ENCODE measurements at places on chromosomes 2 and 18. TPM values are rescaled to one million over a fixed set of nuclear protein-coding genes. Genes with fewer than 3 reads are reported as not detected.

The FRZB gene
- total RNA-seq: 0.20 TPM

DNA sequence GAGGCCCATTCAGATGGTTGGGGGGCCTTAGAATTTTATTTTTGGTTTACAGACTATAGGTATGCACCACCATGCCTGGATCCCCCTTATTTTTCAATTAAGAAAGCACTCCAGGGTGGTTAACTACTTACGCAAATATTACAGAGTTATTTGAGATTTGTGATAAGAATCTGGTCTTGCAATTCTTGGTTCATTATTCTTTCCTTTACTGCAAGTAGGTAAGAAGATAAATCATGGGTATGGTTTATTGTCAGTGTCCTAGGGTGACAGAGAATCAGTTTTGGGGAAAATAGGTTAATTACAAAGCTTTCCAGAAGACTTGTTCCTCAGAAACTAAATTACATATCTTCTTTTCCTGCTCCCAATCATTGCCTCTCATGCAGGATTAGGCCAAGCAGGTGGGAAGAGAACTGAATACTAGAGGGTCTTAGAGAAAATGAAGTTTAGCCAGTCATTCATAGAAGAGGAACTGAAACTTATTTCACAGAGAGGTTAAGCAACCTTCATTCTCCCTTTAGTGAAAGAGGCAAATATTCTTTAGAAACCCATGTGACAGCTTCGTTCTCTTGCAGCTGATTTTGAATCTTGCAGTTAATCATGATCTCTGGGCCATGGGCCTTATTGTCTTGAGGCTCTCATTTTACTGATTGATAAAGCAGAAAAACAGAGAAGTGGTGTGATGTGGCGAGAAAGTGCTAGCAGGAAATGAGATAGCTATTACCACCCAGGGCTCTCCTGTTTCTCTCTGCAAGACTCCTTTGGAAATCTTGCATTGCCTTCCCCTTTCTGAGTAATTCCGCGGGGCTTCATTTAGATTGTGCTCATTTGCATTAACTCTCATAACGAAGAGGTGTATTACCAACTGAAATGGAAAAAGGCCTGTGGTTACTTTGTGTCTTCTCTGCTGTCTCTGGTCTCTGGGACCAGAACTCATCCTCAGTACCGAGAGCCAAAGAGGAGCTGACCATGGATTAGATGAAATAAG is 44.8 kb upstream of the ARHGAP25 start:
- no peak for DNase-seq

The ANKAR gene
- total RNA-seq: 5.1 TPM

DNA sequence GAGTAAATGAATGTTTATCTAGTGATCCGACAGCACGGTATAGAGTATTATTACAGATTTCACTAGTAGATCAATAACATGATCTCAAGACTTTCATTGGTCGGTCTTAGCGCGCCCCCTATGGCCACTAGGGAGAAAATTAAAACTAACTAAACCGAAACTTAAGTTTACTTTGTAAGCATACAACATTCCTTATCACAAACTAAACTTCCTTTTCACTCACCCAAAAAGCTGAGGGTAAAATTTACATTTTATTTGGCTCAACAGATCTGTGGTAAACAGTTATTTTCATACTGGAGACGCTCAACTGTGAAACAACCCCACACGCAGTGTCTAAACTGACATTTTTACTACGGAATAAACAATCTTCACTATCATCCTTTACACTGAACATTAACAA is 215.6 kb upstream of the MAP2 start:
- peak; percentile 54 for DNase-seq

Data from MCF 10A (cell line).